CD8-positive, alpha-beta memory T cell (primary cell): ENCODE measurements at places on chromosomes 4 and X. TPM values are rescaled to one million over a fixed set of nuclear protein-coding genes. Genes with fewer than 3 reads are reported as not detected.

GRCh38 chrX:357693-358471 is 28.8 kb downstream of the PPP2R3B start:
- peak; percentile 48 for DNase-seq

- no peak for DNase-seq
These were observed 531 bp upstream of the MANBA start for GRCh38 chr4:102761296-102761701.

GRCh38 chrX:71991164-71991563 is 80.5 kb downstream of the NHSL2 start:
- DNase-seq = no peak

PABPC5 gene
- total RNA-seq = not detected
